Cortex of kidney (tissue), 1 donor: ENCODE measurements at places on chromosomes 7 and 10.

DNA sequence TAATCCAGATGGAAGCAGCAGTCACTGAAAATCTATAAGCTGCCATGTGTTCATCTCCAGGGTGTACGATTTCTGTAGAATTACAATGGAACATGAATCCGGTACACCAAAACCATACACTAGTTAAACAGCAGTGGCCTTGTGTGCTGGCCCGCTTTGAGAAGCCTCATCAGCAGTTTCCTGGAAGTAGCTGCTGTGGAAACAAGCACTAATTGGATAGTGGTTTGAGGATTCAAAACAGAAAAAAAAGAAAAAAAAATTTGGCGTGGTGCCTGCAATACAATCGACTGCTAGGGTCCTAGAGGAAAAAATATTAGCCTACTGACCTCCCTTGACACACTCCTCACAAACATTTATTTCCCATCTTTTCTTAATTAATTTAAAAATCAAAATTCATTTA lies 545.9 kb downstream of the SORCS1 start:
- no peak for DNase-seq

GRCh38 chr7:144508702-144509101 lies 105.2 kb upstream of the NOBOX start:
- DNase-seq = no peak

- no peak for DNase-seq
Observed at GRCh38 chr7:78734626-78735025, 718.8 kb downstream of the MAGI2 start.

DNA sequence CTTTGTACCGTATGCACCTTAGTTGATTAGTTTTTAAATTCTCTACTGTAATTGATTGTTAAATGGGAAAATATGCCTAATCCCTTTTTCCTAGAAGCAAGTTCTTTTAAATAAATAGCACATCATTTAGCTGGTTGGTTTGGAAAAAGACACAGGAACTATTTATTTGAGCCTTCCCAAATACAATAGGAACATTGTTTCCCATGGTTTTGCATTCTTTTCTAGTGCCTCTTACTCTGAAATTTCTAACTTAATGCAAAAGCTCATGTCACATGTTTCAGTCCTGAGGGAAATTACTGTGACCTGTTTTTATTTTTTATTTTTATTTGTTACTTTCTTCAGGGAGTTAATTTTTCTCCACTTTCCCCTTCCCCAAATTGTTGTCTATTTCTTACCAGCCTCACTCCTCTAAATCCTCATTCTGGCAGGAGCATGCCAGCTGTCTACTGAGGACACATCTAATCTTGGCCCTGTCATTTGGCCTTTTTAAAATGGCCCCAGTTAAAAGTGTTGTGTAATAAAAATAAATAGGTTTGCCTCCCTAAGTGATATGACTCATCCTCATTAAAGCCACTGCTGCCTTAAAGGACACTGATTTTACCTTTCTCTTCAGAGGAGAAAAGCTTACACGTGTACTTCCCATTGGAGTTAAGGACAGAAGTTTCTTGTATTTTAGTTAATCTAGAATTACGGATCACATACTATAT lies 94.5 kb downstream of the PPP1R3A start:
- no peak for DNase-seq

- no peak for DNase-seq
Observed at GRCh38 chr10:32210306-32211045, 136.5 kb downstream of the EPC1 start.

DNA sequence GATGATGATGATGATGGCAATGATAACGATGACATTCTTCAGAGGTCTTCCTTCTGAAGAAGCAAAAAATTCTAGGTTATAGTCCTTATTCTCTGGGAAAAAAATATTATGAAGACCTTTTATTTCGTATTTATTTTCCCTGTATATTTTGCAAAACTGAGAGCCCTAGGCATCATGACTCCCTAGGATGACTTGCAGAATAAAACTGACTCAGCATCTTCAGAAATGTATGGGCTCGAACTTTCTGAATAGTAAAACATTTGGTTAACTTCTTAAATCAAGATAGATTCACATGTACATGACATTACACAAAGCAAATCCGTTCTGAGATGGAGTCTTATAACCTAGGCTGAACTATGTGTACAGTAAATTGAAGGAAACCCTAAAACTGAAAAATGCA lies 29.4 kb downstream of the DKK1 start:
- DNase-seq = no peak

DNA sequence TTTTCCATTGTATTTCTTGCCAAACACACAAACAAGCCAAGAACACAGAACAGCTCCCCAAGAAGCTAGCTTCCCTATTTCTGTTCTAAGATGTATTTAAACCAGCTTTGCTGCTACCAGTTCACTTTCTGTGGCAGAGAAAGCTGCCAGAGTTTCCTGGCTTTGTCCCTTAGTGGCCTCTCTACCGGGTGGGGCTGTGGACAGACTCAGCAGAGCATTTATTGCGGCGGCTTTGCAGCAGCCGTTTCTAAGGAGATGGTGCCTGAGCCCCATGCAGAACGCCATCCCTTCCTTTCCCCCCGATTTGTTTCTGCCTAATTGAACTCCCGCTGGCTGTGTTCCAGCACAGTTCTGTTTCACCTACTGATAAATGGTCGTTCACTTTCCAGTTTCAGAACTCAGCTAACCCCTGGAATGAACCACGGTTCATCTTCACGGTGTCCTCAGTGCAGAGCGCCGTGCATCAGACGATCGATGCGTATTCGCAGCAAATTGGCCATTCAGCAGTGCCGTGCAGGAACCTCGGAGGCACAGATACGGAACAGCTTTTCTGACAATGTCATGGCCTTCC lies 33.8 kb upstream of the SFMBT2 start:
- no peak for DNase-seq

DNA sequence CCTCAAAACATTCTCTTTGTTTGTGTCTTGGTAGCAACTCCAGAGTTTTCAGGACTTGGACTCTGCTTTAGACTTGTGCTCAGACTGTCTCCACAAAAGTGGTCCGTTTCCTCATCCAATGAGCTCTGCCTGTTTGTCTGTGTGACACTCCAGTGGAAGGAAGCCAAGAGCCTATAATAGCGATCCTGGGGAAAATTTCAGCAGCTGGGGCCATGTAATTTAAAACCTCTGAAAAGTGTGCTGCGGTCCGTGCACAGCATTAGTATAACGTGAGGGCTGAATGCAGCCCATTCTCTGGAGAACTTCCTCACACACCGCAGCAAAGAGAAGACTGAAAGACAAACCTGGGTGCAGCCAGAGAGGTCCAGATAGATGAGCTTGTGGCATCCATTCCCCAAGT lies at the start of gene LRRC17:
TSS of gene LRRC17 (plus strand) at position 259 of the 400 bp plus-strand sequence. CDS start 20,914 bp downstream, outside the sequence.
- DNase-seq = no peak
